ENCODE measurements at places on chromosomes 4 and X. TPM values are rescaled to one million over a fixed set of nuclear protein-coding genes. Genes with fewer than 3 reads are reported as not detected.
A peak's percentile ranks its signal among the peaks of the same experiment; 100 is the strongest.

Gene MSANTD1
- 1.7 TPM for total RNA-seq

GRCh38 chr4:3369781-3370674 lies 71.7 kb upstream of the HGFAC start:
- no peak for DNase-seq

DNA sequence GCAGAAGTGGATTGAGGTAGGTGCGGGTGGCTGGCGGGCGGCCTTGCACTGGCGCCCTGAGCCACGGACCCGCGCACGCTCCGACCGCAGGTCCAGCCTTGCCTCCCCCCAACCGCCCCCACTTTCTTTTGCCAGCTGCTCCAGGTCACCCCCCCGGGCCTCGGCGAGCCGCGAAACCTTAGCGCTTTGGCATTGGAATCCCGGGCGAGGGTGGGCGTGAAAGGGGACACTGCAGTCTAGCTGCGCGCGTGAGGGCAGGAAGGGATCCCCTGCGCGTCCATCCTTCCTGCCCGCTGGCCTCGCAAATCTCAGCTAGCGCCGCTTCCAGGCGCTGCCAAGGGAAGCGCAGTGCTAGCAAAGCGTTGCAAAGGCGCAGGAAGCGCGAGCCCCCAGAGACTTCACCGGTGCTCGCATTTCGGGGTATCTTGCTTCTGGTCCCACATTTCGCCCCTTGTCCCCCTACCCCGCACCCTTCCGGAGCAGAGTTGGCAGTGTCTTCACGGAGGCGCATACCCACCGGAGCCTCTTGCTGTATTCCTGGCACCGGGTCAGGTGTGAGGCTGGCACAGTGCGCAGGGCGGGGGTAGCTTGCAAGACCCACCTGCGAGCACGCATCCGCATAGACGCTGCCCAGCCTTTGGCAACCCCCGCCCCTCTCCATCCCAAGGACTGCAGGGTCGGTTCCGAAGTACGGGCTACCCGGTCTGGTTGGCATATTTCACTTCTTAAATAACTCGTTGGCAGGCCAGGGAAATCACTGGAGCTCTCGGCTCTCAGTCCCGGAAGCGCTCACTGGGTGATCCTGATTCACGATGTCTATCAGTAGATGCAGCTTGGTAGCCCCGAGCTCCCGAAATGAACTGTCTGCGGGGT lies 104.4 kb downstream of the UCHL1 start:
- DNase-seq = peak; percentile 57

Gene ZNF518B
- 25.0 TPM for total RNA-seq

DNA sequence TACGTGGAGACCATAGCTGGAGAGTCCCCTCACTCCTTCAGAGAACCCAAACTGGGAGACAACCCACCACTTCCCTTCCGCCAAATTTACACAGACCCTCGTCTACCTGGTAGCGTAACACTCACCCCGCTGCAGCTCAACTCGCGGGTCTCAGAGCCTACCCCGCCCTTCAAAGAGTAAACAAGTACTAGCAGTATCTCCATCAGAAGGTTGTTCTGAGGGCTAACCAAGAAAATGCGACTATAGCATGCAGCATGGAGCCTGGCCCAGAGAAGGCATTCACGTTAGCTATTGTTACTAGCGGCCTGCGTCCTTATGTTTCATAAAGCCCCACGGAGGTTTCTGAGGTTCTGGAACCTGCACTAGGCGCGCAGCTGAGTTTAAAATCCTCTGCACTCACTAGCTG lies 531 bp upstream of the MANBA start:
- DNase-seq = no peak

DNA sequence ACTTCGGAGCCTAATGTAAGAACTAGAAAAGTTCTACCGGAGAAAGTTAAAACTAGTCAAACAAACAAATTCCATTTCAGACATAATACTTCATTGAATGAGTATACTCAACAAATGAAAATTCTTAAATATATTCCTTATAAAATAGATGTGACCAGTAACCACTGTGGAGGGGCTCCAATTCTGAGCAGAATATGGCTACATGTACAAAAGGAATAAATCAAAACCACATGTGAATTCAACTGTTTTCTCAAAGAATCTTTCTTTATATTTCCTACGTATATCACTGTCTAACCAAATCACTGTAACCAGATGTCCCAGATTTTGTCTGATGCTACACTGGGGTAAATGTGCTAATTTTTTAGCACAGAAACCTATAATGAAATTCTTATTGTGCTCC lies 49.0 kb downstream of the HTN1 start:
- DNase-seq = no peak

GRCh38 chr4:107128116-107128515 lies 92.0 kb upstream of the DKK2 start:
- DNase-seq = no peak

GRCh38 chr4:127182687-127183086 lies 450.1 kb upstream of the INTU start:
- DNase-seq = no peak

DNA sequence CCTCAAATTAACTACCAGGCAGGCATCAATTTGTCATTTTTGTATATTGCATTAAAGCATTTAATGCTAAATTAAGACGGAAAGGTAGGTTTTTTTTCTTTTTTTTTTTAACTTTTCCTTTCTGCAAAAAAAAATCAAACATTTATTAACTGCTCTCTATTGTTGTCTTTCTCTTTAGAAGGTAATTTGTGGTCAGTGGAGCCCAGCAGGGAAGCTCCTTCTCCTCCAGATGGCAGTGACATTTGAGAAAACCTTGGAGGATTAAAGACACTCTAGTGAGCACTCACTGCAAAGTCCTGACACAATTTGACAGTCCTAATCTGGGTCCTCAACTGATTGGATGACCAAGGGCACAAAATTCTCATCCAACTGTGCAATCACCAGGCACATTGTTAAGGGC lies 102.4 kb downstream of the SLIT2 start:
- no peak for DNase-seq

- DNase-seq = no peak
Observed at GRCh38 chr4:3784454-3785291, 18.5 kb downstream of the ADRA2C start.

DNA sequence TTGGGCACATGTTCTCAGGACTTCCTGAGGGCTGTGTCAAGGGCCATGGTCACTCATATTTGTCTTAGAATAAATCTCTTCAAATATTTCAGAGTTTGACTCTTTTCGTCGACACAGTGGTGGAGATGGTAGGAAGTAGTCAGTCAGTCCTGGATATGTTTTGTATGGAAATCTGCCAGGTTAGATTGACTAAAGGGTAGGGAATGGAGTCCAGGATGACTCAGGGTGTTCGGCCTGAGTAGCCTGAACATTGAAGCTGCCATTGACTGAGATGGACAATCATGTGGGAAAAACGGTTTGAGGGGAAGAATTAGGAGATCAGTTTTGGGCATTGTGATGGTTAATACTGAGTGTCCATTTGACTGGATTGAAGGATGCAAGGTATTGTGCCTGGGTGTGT lies 177.1 kb upstream of the CENPE start:
- no peak for DNase-seq

DNA sequence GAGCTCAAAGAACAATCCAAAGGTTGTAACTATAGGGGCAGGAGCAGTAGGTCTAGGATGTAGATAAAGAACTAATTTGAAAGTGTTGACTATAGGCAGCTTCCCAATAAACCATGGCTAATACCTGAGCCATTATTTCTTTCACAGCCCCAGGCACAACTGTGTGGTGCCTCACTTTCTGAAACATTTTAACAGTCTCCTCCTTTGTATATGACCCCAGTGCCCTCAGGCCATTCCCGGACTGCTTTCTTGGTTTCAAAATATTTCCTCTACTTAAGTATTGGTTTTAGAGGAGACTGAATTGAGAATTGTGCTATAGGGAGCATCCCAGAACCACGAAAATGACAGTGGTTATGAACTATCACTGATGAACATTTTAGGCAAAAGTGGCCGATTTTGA lies 728.7 kb downstream of the IL1RAPL1 start:
- DNase-seq = no peak
